T-helper 9 cell (primary cell): ENCODE measurements at places on chromosomes 2 and 18.

GRCh38 chr2:37168217-37168981, 11.6 kb upstream of the EIF2AK2 start:
- DNase-seq, result no peak

GRCh38 chr2:75431763-75432162, 129.0 kb downstream of the EVA1A start:
- no peak for DNase-seq

DNA sequence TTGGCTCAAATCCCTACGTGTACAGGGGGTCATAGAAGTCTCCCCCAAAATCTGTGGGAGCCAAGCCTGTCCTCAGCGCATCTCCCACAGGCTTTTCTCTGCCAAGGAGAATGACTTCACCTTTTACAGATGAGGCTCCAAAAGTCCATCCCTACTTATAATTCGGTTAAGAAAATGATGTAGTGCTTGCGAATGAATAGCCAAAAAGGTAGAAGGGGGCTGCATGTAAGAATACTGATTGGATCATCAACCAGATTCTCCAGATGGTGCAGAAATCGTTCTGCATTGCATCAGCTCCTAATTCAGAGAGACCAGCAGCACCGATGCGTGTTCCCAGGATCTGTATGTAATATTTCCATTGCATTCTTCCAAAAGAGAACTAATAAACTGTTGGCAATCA, 91.9 kb downstream of the EPHA4 start:
- DNase-seq, result no peak

DNA sequence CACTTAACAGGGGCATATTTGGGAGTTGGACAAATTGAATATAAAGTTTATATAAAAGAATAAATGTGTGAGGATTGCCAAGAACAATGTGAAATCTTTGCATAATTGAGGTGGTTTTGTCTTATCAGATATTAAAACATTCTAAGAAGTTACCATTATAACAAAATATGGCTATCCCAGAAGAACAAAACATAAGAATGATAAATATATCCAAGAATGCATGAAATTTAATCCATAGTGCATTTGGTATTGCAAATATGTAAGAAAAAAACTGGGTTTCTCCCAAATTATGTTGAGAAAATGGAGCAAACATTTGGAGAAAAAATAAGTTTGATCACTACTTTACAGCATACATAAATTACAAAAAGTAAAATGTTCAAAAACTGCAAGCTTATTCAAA, 562.4 kb downstream of the RNF144A start:
- DNase-seq, result no peak

DNA sequence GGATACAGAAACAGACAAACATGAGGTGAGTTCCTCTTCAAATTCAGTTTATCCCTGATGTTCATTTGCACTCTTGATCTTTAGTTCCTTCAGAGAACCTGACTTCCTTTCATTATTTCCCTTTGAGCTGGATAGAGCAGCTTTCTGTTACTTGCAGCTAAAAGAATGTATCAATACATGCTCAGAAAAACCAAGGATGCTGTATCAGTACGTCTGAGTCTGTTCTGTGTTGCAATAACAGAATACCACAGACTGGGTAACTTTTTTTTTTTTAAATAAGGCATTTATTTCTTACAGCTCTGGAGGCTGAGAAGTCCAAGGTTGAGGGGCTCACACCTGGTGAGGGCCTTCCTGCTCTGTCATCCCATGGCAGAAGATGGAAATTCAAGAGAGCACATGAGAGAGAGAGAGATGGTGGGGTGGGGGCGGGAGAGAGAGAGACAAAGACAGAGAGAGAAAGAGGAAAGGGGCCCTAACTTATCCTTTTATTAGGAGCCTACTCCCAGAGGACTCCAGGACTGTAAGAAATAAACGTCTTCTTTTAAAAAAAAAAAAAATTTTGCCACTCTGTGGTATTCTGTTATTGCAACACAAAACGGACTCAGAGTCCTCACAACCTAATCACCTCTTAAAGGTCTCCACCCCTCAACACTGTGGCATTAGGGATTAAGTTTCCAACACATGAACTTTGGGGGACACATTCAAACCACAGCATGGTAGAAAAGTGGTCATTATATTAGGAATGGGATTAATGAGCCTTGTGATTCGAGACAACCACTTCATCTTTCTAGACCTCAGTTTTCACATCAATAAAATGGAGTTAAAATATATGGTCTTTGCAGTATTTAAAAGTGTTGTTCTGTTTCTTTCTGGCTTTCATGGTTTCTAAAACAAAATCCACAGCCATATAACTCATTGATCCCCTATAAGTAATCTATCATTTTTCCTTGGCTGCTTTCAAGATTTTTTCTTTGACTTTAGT, 18.4 kb upstream of the SELENOI start:
- no peak for DNase-seq

DNA sequence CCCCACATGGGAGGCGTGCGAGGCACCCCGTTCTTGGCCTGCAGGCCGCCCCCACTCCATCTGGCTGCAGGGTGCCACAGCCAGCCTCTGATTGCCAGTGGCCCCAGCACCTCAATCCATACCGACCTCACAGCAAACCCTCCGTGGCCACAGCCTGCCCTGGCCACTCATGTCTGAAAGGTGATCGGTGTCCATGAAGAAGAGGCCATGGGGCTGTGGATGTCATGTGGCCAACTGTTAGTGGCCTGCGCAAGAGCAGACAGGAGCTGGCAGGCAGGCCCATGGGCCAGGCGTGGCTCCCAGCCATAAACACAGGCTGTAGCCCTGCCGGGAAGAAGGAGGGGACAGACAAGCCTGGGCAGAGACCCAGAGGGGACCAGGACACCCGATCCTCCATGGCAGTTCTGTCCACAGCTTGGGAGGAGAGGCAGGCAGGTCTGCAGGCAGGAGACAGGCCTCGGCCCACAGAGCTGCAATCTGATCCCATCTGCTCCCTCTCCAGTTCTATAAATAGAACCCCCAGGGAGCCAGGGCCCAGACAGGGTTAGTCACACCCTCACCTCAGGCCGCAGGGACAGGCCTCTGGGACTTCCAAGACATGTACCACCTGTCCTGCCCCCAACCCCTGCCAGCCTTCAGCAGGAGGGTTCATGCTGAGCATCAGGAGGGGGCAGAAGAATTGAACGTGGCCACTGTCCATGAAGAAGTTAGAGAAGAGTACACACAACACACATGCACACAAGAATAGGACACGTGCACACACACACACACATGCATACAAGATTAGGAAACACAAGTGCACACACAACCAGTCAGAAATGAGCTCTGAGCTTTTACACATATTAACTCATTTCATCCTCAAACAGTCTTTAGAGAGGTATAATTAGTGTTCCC, 16.9 kb downstream of the STEAP3 start:
- DNase-seq, result no peak

DNA sequence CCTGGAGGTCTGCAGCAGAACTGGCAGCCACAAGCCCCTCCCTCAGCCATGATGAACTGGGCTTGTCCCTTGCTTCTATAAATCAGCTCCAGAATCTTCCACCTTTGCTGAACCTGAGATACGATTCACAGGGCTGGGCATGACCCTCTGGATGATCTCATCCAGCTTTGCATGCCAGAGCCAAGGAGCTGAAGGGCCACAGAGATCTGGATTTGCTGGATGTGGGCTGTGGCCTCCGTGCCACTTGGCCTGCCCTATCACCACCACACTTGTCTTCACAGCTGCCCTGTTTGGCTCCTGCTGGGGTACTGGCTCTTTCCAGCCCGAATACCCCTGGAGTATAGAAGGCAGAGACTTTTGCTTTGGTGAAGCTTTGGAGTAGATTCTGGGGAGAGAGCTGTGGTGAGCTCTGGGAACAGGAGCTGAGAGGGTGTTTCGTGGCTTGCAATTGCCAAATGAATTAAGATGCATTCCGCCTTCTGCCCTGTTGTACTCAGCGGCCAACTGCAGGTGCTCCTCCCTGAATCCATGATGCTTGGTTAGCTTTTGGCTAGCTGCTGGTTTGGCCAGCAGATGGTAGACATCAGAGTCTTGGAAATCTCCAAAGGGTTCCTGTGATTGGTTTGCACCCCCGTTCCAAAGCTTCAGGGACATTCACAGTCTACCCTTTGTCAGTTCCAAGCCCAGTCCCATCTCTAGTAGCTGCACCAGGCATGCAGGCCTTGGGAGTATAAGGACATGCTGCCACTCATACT, 30.9 kb upstream of the GIGYF2 start:
- no peak for DNase-seq
